Jurkat, Clone E6-1 (cell line): ENCODE measurements at places on chromosomes 2 and 18.

DNA sequence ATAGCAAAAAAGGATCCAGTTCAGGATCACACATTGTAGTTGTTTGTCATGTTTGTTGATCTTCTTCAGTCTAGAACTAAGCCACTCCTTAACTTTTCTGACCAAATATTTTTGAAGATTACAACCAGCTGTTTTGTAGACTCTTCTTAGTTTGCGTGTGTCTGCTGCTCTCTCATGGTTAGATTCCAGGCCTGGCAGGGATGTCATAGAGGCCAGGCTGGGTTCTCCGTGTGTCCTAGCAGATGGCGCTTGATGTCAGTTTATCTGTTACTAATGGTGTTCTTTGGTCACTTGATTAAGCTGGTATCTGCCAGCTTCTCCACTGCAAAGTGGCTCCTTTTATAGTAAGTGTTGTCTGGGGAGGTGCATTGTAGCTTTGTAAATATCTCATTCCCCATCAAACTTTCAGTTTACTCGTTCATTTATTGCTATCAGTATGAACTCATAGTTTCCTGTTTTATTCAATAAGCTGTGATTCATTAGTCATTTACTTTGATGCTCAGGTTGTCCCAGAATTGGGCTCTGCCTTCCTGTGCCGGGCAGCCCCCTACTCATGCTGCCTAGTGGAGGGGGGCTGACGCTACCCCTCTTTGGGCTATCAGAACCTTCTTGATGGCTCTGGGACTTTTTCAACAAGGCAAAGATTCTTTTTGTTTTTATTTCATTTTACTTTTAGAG, 42.1 kb downstream of the GRHL1 start:
- DNase-seq, result no peak

- DNase-seq, result no peak
Observed at GRCh38 chr2:237165405-237166276, 80.0 kb downstream of the COPS8 start.

DNA sequence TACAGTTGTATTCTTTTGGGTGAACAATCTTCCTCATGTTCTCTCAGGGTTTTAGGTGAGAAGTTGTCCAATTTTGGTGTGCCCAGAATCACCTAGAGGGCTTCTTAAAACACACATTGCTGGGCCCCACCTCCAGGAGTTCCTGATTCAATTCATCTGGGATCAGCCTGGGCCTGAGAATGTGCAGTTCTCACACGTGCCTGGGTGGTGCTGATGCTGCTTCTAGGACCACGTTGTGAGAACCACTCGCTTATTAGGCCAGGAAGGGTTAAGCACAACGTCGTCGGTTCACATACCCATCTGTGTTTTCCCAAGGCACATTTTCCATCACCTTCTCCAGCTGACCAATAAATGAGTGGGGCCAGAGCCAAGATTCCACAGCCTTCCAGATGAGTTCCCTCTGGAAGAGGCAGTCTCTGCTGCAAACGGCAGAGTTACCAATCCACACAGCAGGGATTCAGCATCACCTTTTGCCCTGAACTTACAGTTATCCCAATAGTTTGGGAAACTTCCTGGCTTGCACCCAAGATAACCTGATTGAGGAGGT, 277.7 kb upstream of the HNRNPA3 start:
- DNase-seq, result no peak

GRCh38 chr18:52992041-52992440, 652.0 kb downstream of the DCC start:
- no peak for DNase-seq

- DNase-seq, result no peak
Observed at GRCh38 chr18:56952026-56952425, 194.9 kb upstream of the BOD1L2 start.

- peak; percentile 59 for DNase-seq
Observed at GRCh38 chr2:18387441-18388206, 172.8 kb downstream of the RDH14 start.

DNA sequence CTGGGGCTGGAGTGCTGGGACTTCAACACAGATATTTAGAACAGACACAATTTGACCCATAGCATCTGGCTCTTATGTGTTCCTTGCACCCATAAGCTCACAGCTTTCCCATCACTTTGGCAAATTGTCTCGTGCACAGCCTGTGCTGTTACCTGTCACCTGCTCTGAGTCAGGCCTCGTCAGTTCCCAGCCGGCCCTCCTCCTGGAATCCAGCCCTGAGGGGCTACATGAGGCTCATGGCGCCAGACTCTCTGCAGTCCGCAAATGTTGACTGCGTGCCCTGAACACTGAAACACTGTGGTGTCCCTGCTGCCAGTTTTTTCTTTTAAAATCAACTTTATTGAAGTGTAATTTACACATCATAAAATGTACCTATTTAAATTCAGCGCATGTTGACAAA, 65.4 kb upstream of the BZW1 start:
- DNase-seq, result no peak

DNA sequence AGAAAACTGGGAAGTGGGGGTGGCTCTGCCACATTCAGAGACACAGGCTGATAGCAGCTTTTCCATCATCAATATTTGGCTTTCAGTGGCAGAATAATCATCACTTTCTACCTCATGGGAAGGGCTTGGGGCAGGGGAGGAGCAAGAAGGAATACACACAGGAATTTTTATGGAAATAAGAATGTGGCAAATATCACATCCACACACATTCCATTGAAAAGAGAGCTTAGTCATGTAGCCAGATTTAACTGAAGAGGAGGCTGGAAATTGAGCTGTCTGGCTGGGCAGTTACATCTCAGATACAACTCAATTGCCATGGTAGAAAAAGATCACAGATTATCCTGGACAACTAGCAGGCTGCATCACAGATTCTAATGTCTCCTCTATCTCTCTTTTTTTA, 1474.0 kb upstream of the ACVR2A start:
- DNase-seq, result no peak

DNA sequence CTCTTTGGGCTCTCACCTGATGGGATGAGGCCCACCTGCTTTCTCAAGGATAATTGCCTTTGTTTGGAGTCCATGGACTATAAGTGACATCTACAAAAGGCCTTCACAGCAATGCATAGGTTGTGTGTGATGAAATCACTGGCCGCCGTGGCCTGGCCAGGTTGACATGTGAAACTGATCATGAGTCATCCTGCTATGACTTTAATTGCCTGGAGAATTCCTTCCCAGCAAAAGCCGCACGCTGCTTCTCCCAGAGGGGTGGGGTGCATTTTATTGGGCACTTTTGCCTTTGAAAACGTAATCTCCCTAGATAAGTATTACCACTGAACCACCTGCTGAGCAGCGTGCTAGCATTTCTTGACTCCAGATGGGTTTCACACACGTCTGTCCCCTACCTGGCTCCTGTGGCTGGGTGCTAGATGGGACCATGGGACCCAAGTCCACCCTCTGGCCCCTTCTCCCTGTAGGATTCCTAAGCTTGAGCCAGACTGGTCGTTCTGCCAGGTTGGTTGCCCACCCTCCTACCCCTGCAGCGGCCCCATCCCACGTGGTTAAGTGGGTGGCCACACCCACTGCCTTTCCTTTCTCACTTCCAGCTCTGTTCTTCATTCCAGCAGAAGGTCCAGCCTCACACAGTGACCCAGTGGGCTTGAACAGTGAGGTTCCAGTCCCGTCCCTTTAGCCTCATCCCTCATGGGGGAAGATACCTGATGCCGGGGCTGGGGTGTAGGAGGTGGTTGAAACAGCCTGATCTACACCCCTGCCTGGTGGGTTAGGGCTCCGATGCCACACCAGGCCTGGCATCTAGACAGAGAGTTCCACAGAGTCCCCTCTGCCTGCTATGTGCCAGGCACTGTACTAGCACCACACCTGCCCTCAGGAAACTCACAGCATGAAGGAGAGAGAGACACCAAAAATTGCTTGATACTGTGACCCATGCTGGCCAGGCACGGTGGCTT, 89.6 kb downstream of the GBX2 start:
- no peak for DNase-seq

GRCh38 chr2:100195942-100196341, 53.6 kb upstream of the AFF3 start:
- DNase-seq, result no peak

GRCh38 chr2:23034996-23035395, 350.0 kb upstream of the KLHL29 start:
- DNase-seq, result no peak

DNA sequence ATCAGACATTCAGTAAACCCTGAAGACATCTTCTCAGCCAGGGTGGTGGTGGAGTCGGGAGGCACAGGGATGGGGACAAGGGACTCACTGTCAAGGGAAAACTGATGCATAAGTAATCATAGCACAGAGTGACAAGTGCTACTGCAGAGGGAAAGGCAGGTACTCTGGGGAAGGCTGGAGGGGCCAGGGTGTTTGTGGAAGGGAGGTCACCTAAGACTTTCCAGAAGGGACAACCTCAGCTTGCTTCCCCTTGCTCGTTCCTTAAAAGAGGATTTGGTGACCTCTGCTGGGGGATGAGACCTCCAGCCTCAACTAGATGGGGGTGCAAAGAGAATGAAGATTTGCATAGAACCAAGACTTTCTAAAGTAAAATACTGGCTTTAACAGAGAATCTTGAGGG, 99.5 kb downstream of the SLC4A3 start:
- DNase-seq, result no peak
